ENCODE measurements at places on chromosomes 12 and 14. TPM values are rescaled to one million over a fixed set of nuclear protein-coding genes. Genes with fewer than 3 reads are reported as not detected.

MANSC4 gene
- 1.1 TPM for total RNA-seq

DNA sequence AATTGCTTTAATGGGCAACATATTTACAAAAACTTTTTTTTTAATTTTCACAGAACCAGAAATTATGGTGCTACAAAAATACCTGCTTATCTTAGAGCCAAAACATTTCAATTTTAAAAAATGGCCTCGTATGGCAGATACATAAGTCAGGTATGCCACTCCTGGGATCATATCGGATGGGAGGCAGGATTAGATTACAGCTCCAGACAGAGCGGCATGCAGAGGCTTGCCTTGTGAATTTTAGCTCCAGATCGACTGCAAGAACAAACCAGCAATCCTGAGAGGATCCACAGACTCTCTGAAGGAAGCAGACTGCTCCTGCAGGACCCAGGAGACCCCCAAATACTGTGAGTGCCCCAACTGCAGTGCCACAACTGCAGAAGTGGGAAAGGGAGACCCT is 169.3 kb upstream of the AMIGO2 start:
- no peak for DNase-seq

- DNase-seq = no peak
Measured at GRCh38 chr14:24411443-24412389, 12.9 kb downstream of the NYNRIN start.

- DNase-seq = no peak
Measured at GRCh38 chr14:70692210-70692609, 50.5 kb downstream of the TTC9 start.

All from progenitor cell of endocrine pancreas (in vitro differentiated cells).